ENCODE measurements at places on chromosomes 12 and 14.

DNA sequence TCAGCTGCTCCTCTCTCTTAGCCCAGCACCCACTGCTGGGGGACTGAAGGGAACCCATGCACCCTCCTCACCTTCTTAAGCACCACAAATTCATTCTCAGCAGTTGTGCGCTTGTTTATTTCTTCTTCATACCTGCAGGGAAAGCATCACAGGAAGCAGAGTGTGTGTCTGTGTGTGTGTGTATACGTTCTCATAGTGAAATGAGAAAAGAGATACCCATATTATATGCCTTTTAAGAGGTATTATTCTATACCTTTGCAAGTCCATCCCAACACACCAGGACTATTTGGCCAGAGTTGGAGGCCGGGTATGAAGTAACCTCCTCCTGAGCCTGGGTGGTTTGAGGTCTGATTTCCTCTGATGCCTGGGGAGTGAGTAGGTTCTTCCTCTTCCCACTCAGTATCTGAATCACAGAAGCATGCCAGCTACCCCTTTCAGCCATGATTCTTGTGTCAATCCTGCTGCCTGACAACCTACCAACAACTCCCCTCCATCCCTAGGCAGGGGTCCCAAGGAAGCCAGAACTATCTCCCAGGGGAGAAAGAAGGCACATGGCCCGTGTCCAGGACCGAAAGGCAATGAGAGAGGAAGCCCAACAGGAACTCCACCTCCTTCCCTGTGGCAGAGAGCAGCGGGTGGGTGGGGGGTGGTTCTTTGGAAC is 3.0 kb downstream of the KRT73 start:
- DNase-seq: no peak

DNA sequence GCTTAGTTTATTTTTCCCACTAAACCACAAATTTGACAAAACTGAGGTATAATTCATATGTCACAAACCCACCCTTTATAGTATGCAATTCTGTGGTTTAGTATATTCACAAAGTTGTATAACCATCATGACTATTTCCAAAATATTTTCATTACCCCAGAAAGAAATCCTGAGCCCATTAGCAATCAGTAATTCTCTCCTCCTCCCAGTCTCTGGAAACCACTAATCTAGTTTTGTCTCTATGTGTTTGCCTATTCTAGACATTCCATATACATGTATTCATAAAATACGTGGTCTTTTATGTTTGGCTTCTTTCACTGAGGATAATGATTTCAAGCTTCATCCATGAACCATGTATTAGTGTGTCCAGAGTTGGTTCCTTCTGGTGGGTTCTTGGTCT is 267.6 kb downstream of the AEBP2 start:
- DNase-seq: no peak

DNA sequence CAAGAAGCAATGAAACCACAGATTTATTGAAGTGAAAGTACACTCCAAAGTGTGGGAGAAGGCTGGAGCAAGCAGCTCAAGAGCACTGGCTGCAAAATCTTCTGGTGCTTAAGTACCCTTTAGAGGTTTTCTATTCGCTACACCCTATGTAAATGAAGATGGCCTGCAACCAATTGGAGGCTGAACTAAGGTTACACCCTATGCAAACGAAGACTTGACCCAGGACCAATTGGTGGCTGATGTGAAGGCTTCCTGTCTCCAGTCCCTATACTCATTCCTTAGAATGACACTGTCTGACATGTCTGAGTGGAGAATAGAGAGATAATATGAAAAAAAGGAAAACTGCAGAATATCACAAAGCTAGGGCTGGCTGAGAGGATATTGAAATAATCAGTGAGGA is 57.2 kb downstream of the ALG10B start:
- no peak for DNase-seq

DNA sequence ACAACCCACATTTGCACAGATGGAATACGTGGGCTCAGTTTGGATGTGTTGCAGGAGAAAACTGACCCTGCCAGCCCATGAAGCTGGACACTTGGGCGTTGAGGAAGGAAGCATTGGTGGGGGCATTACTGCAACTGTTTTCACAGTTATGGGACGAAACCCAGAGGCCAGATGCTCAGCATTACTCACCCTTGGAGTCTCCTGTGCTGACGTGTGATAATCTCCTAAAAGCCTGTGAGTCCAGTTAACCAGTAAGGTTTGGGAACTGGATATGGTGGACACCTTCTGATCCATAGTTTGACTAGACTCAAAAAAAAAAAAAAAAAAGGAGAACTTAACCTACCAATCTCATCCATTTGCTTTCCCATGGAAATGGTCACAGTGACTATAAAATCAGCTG is 52.8 kb upstream of the EGLN3 start:
- no peak for DNase-seq

GRCh38 chr12:29695026-29695425 is 88.7 kb downstream of the TMTC1 start:
- DNase-seq: no peak

DNA sequence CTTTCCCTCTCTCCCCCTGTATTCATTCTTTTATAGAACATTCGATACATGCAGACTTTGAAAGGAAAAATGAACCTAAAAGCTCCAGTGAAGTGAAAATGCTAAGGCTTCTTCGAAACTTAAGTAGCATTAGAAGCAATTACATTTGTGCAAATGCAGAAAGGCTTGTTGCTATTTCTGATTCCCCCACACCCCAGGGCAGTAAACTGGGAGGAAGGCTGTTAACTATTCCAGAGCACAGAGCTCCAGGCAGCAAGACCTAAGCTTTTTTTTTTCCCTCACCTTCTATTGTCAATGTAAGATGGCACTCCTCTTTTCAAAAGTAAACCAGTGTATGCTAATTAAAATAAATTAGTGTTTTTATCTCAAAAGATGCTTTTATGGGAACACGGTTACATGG is 448.9 kb upstream of the TBX3 start:
- DNase-seq: no peak

GRCh38 chr14:23445773-23446172 is 10.3 kb upstream of the MYH7 start:
- no peak for DNase-seq

- no peak for DNase-seq
Measured at GRCh38 chr14:51780006-51780692, 80.3 kb upstream of the GNG2 start.

DNA sequence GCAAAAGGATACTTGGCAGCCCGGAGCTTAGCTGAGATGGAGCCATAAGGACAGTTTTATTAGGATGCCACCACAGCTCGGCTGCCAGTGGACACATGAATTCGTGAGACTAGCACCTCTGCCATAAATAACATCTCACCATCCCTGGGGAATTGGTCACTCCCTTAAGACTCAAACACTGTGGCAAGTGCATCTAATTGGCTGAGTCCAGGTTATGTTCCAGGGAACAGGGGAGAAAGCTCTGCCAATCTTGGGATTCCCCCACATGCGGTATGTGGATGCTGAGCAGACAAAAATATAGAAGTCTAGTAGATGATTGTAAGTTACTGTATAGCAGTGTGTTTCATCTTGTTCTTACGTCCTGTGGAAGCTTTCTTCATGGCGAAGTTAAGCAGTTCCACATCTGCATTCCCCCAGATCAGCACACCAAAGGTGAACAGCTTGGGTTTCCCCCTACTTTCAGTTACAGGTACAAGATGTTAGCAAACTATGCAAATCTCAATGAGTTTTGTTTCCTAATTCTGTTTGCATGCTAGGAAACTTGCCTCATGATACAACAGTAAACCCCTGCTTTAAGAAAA is 131.1 kb downstream of the ETV6 start:
- DNase-seq: no peak

DNA sequence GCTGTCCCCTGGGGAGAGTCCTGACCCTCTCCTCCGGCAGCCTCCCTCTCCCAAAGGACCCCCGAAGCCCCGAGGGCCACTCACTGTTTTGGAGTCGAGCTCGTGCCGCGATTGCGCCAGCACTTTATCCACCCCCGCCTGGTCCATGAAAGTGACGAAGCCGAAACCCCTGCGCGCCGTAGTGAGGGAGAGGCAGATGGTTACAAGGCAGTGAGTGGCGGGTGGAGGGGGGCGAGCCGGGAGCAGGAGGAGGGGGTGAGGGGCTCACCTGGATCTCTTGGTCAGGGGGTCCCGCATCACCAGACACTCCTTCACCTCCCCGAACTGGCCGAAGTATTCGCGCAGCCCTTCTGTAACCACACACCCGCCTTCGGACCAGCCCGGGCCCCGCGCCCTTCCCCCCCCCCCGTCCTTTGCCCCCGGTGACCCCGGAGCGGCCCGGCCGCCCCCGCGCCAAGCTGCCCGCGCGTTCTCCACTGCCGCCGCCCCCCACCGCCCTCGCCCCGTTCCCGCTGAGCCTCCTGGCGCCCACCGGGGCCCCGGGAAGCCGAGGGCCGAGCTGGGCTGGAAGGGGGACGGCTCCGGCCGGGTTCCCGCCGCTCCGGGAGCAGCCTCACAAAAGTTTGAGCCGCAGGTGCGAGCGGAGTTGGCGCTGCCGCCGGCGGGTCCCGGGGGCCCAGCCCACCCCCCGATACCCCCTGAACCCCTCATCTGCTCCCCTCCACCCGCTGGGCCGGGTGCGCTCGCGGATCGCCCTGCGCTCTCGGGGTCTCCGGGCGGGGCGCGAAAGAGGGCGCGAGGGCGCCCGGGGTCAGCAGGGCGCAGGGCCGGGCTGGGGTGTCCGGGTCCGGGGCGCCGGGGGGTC is 808 bp downstream of the MSI1 start:
- DNase-seq: no peak

DNA sequence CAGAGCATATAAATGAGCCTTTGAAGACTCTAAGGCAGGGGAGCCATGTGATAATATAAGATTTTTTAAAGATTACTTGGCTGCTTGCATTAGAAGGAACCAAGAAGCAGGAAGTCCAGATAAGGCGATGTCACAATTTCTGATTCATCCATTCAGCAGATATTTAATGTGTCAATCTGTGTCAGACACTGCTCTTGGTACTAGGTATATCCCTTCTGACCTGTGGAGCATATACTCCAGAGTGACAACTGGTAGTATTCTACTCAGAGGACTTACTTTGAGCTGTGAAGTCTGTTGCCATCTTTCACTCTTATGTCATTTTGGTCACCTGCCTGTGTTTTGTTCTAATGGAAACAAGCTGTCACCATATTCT is 10.7 kb downstream of the EID3 start:
- no peak for DNase-seq

GRCh38 chr12:49527361-49528130 is 11.3 kb upstream of the KCNH3 start:
- DNase-seq: no peak

- DNase-seq: no peak
Measured at GRCh38 chr12:32777159-32777558, 21.5 kb upstream of the YARS2 start.

DNA sequence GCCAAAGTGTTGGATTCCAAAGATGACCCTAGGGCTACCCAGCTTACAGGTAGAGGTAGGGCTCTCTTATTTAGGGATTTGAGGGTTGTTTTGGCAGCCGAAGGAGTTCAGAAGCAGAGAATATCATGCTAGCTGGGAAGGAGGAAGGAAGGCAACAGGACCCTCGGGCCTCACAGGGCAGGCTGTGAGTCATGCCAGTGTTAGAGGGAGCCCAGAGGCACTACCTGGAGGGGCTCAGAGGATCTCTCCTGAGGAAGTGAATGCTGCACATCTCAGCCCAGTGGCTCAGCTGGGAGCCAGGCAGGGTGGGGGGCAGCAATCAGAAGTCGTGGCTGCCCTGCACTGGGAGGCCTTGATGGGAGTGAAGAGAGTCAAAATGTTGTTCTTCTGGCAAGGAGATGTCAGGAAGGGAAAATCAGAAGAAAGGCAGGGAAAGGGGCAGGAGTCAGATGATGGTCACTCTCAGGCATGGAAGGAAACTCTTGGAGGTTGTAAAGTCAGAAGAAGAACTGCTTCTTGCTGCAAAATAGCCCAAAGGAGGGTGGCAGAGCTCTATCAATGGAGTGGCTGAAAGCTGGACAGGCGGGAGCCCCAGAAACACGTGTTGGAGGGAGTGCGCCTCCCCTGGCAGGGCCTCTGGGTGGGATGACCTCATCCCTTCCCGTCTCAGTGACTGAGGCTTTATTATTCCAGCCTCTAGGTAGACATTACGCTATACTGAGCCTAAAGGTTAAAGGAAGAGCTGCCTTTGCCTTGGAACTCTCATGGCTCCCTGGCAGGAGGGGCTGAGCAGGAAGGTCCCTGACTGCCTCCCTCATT is 141.3 kb downstream of the SMOC1 start:
- DNase-seq: no peak

- DNase-seq: no peak
Measured at GRCh38 chr14:59200195-59200594, 11.7 kb downstream of the DAAM1 start.

- DNase-seq: no peak
Measured at GRCh38 chr14:23644195-23644918, 8.2 kb downstream of the DHRS2 start.

- no peak for DNase-seq
Measured at GRCh38 chr12:71763677-71764379, 9.2 kb downstream of the RAB21 start.
